NCI-H1930 (cell line): ENCODE measurements at places on chromosomes 5 and 9.

DNA sequence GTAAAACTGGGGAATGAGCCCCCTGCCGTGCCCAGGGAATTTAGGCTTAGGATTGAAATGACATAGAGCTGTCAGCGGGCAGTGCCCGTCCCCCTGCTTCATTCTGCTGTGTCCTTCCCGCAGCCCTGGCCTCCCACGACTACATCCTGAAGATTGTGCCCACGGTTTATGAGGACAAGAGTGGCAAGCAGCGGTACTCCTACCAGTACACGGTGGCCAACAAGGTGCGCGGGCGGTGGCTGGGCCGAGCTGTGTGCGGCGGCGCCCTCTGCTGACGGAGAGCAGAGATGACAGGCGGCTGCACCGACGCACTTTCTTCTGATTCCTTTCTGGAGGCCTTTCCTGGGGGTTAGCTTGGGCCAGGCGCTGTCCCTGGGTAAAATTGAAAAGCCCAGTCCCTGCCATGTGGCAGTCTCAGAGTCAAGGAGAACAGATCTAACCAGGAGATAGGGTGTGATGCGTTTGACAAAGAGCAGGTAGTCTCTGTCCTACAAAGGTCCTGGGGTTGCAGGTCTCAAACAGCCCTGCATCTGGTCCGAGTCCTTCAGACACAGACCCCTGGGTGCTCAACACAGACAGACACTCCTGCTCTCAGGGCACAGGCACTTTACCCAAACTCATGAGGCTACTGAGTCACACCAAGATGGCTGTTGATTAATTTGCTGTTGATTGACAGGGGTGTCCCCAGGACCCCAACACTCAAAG is 26.8 kb upstream of the RPL26L1 start:
- peak; percentile 37 for DNase-seq

GRCh38 chr9:112378328-112379176 is 1.4 kb upstream of the HSDL2 start:
- no peak for DNase-seq

- DNase-seq = no peak
Observed at GRCh38 chr5:60196385-60197113, 303.0 kb upstream of the PDE4D start.

GRCh38 chr5:171261361-171261760 is 47.7 kb upstream of the TLX3 start:
- DNase-seq = no peak

GRCh38 chr5:119031011-119031886 is 39.6 kb upstream of the DMXL1 start:
- no peak for DNase-seq
